ENCODE measurements at places on chromosomes 3 and 15. TPM values are rescaled to one million over a fixed set of nuclear protein-coding genes. Genes with fewer than 3 reads are reported as not detected.

- no peak for DNase-seq
Measured at GRCh38 chr3:39150803-39151631, 2.4 kb downstream of the CSRNP1 start.

- DNase-seq = no peak
Measured at GRCh38 chr3:59101231-59101736, 51.5 kb upstream of the CFAP20DC start.

DNA sequence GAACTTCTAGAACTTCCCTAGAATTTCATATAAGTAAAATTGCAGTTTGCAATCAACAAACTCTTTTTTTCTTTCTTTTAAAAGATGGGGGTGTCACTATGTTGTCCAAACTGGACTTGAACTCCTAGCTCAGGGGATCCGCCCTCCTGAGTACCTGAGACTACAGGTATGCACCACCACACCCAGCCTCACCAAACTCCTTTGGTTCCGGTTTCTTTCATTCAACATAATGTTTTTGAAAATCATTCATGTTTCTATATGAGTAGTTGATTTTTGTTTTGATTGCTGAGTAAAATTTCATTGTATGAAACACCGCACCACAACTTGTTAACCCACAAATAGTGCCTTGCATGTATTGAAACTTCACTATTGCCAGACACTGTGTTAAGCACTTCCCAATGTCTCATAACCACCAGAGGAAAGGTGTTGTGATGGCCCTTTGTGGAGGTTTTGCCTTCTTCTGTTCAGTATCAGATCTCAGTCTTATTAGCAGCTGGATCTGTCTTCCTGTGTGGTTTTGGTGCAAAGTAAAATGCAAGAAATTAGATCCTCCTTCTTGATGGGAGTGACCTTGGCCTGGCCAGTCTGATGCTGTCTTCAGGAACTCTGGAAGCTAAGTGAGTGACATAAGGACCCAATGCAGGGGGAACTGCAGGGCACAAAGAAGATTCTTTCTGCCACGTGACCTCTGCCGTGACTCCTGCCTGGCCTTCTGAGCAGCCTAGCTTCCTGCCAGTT is 78.8 kb upstream of the UBE2E1 start:
- no peak for DNase-seq

DNA sequence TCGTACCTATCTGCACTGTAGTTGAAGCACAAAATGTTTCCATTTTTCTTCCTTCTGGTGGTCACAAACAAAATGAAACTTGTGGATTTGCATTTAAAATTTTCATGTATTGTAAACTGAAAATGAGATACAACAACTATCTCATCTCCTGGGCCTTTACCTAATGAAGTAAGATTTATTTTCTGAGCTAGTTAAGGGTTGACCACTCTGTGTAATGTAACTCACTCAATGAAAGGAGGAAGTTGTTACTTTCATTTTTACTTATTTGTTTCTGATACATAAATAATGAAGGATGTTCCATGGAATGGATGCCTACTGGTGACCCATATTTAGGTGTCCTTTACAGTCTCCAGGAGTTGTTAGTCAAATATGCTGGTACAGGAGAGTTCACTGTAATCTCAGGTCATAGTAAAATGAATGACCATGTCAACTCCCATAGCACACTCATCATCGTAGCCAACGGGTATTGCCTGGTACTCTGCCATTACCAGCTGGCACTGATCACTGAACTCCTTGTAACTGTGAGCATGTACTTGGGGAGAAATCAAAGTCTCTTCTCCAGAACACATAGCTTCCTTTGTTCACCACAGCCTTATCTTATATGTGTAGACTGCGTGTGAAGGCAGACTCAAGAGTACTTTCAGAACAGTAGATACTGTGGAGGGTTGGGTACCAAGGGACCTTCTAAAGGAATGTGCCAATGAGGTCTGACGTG is 474.2 kb upstream of the ROBO2 start:
- DNase-seq = no peak

DNA sequence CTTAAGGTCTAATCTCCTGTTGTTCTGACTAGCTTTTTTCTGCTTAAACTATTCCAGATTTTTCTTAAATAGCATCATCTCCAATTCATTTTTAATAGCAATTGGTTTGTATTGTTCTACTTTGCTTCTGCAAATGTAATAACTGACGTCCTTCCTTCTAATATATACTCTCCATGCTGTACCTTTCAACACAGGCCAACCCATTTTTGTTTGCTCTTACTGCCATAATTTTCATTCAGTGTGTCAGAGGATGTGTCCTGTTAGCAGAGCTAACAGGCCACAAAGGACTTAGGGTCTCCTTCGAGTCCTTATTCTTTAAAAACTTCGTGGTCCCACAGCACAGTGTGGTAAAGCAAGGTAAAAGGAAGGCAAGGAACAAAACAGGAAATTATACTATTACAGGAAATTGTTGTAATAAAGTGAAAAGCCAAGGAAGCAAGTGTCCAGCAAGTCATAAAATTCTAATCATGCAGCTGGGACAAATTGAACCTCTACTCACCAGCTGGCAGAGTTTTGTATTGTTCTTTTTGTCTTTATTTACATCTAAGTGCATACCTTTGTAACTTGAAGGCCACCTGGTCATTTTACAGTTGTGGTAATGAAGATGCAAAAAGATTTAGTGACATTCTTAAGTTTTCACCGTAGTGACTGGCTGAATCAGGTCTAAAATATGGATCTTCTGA is 64.9 kb upstream of the ZBTB20 start:
- DNase-seq = no peak

DNA sequence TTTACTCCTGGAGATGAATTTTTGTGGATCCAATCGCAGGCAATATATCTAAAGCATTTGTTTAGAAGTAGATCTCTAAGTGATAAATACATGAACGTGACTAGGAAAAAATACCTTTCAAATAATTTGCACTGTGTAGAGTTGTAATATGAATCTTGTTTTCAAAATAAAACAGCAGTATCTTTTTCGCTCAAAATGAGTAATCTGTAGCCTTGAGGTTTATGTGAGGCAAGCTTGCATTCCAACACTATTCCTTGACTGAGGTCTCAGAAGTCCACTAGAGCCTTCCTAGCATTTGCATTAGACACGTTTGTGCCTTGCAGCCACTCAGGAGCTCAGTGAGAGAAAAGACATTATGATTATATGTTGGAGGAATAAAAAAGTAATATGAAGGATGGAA is 138.3 kb upstream of the ROBO1 start:
- DNase-seq = no peak

GRCh38 chr15:60839510-60840211 is 360.7 kb upstream of the ICE2 start:
- no peak for DNase-seq

Gene SLC28A2
- polyA plus RNA-seq = not detected

Gene FETUB
- not detected for polyA plus RNA-seq

DNA sequence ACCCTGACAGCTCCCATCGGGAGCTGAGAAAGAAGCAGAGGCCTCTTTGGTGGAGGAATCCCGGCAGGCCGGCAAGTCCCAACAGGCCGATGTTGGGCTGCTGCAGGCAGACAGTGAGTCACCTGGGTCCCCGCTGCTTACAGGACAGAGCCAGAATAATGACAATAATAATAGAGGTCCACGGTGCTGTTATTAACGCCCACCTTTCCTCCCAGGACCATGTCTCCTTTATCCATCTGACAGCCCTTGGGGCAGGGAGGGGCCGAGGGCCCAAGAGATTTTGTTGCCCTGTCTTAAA is 29.3 kb upstream of the MAGEF1 start:
- DNase-seq = no peak

- DNase-seq = no peak
Measured at GRCh38 chr15:39088156-39088555, 492.7 kb upstream of the THBS1 start.

DNA sequence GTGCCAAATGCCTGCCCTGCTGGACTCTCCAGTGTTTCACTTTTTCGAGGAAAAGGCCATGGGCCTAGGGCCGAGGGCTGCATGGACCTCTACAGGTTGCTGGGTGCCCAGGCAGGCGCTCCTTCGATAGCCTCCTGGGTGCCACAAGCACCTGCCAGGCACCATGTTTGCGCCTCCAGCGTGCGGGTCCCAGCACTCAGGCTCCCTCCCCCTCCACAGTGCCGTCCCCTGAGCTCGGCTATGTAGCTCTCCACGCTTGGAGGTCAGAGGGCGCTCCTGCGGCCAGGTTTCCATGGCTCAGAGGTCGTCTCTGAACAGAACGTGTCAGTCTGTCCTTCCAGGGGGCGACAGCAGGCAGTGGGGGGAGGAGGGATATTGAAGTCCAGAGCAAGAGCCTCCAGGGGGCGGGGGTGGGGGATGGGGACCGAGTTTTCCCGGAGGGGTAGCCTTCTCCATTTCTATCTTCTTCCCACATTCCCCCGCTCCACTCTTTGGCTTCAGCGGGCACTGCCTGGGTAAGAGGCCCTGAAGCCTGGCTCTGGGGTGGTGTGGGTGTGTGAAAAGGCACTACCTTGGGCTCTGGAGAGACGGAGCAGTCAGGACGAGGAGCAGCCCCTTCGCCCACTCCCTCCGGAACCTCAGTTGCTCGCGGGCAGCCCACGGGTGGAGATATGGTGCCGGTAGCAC is 3.6 kb downstream of the ONECUT1 start:
- no peak for DNase-seq

- no peak for DNase-seq
Measured at GRCh38 chr3:45647148-45647619, 42.0 kb upstream of the SACM1L start.

GRCh38 chr15:57385923-57386390 is 9.7 kb downstream of the CGNL1 start:
- DNase-seq = no peak

Gene MITF
- polyA plus RNA-seq = not detected

- no peak for DNase-seq
Measured at GRCh38 chr3:47348411-47349154, 32.2 kb upstream of the PTPN23 start.

Gene SUSD5
- 0.18 TPM for polyA plus RNA-seq

Gene TPRG1
- not detected for polyA plus RNA-seq

DNA sequence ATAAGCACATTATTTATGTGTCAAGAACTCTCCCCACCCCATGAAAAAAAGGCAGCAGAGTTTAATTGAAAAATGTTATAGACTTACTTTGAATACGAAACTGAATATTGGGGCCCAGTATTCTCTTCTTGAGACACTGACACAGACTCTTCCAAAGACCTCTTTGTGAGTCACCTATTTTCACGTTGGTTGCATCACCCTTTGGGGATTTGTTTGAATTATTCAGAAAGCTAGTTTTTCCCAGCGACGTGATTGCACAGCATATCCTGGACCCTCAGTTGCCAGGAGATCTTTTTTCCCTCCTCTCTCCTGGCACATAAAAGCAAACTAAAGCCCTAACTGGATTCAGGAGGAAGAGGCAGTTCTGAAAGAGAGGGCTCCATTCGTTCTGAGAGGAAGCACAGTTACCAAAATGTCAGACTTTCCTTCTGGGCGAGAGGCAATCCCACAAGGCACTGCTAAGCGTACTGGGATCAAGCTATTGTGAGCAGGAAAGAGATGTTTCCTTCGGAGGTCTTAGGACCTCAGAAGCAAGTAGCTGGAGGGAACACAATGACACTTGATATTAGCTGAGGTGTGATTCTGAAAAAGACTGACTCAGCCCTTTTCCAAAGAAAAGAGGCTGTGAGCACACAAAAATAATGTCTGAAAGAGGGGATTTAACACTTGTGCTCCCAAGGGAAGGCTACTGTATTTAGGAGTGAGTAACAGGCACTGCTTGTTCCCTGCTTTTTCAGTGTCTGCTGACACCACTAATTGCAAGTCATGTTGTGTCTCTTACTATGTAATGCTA is 65.8 kb upstream of the CADPS start:
- no peak for DNase-seq

Gene DET1
- polyA plus RNA-seq = 1.1 TPM

Gene CYP11A1
- not detected for polyA plus RNA-seq

Gene TRPM1
- polyA plus RNA-seq = 0.05 TPM

- DNase-seq = no peak
Measured at GRCh38 chr3:136353461-136353860, 103.3 kb downstream of the PCCB start.

- DNase-seq = no peak
Measured at GRCh38 chr15:89912145-89912673, 543 bp downstream of the ARPIN start.

GRCh38 chr3:56783644-56784447 is 17.9 kb downstream of the ARHGEF3 start:
- peak; percentile 83 for DNase-seq
